Dermis microvascular lymphatic vessel endothelial cell (primary cell): ENCODE measurements at places on chromosomes 11 and 22. TPM values are rescaled to one million over a fixed set of nuclear protein-coding genes. Genes with fewer than 3 reads are reported as not detected.

ADM gene
- total RNA-seq = 137 and 314 TPM in 2 replicates

POTEH gene
- total RNA-seq = not detected in 2 replicates

KRTAP5-8 gene
- not detected in 2 replicates for total RNA-seq

FAU gene
- total RNA-seq = 211 and 383 TPM in 2 replicates

TTC36 gene
- total RNA-seq = 0.64 and 0.76 TPM in 2 replicates

TSPAN18 gene
- 26.3 and 47.2 TPM in 2 replicates for total RNA-seq

LRRC74B gene
- not detected in 2 replicates for total RNA-seq

ALKBH8 gene
- total RNA-seq = 4.6 and 6.4 TPM in 2 replicates

TPBGL gene
- under 0.01 and 0.13 TPM in 2 replicates for total RNA-seq

PHRF1 gene
- 16.8 and 23.8 TPM in 2 replicates for total RNA-seq

MSANTD4 gene
- total RNA-seq = 15.4 and 15.7 TPM in 2 replicates
